ENCODE measurements at places on chromosomes 11 and 22. TPM values are rescaled to one million over a fixed set of nuclear protein-coding genes. Genes with fewer than 3 reads are reported as not detected.
A peak's percentile ranks its signal among the peaks of the same experiment; 100 is the strongest.

- DNase-seq = peak; percentile 59
These were observed 8.0 kb downstream of the TMEM86A start for GRCh38 chr11:18706330-18707243.

DNA sequence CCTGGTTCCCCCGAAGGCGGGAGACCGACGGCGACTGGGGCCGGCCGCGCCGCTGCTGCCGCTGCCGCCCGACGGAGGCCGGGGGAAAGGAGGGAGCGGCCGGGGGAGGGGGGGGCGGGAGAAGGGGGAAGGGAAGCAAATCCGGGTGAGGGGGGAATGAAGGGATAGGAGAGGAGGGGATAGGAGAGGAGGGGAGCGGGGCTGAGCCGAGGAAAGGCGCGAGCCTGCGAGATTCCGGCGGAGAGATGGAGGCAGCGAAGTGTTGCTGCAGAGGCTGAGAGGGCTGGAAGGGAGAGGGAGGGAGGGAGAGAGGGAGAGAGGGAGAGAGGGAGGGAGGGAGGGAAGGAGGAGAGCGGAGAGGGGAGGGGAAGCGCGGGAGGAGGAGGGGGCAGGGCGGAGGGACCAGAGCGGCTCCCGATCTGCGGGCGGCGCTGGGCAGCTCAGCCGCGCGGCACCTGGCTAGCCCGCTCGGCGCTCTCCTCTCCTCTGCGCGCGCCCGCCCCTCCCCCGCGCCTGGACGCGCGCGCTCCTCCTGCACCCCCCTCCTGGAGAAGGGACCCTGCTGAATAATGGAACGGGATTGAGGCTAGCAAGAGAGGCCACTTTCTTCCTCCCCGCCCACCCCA, 52.3 kb downstream of the SLC22A12 start:
- no peak for DNase-seq

- no peak for DNase-seq
These were observed 1.4 kb upstream of the TAGLN start for GRCh38 chr11:117197516-117198456.

GRCh38 chr11:116558504-116559211, 214.1 kb downstream of the BUD13 start:
- no peak for DNase-seq

- DNase-seq = no peak
These were observed 23.6 kb upstream of the UPB1 start for GRCh38 chr22:24471570-24471969.

- DNase-seq = no peak
These were observed 63.1 kb downstream of the RAB30 start for GRCh38 chr11:83008581-83008923.

DNA sequence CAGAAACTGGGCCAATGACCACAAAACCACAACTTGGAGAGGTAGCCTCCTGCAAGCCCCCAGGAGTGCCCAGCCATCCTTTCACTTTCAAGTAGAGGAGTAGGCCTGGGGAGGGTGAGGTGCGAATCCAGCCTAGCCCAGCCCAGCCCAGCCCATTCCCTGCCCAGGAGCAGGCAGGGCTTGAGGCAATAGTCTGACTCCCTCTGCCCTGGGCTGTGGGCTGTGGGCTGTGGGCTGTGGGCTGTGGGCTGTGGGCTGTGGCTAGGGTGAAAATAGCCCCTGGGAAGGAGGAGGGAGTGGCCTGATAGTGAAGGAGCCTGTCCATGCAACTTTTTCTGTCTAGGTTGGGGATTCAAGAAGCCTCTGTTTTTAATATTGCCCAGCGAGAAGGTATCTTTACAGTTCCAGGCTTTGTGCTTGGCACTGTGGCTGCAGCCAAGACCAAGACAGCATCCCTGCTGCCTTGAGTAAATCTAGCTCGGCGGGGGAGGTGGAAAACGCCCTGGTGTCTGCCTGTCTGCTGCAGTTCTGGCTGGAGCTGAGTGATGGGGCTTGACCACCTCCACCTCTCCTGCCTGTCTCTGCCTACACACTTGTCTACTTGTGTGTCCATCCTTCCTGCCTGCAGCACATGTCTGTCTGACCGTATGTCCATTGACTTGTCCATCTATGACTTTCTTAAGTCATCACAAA, 40.7 kb downstream of the LMO1 start:
- DNase-seq = peak; percentile 21

- peak; percentile 23 for DNase-seq
These were observed 23.5 kb downstream of the FZD4 start for GRCh38 chr11:86931548-86932258.

DNA sequence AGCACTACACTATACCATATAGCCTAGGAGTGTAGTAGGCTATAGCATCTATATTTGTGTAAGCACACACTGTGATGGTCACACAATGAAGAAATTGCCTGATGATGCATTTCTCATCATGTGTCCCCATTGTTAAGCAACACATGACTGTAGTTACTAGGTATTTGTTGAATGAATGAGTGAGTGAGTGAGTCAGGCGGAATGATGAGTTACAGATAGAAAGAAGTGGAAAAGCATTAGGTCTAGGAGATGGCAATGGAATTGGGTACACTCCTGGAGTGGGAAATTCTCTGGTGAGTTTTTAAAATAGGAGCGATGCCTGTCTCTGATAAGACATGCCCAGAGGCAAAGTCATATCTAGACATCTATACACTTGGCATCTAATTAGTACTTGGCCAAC, 160.5 kb upstream of the TBCEL start:
- DNase-seq = no peak

Gene TESMIN
- 12.3 TPM for total RNA-seq

Gene KRTAP5-10
- total RNA-seq = 0.20 TPM

Gene KLHDC7B
- total RNA-seq = 8.0 TPM

Gene TTC38
- 17.8 TPM for total RNA-seq

Gene ANO1
- not detected for total RNA-seq

Gene APOA4
- not detected for total RNA-seq

All from activated CD4-positive, alpha-beta memory T cell treated with anti-CD3 and anti-CD28 coated beads, Interleukin-2, amount 10 ng/mL, durations not matched to agents 7 days and 5 days (primary cell).